ENCODE measurements at places on chromosomes 6 and 20.

DNA sequence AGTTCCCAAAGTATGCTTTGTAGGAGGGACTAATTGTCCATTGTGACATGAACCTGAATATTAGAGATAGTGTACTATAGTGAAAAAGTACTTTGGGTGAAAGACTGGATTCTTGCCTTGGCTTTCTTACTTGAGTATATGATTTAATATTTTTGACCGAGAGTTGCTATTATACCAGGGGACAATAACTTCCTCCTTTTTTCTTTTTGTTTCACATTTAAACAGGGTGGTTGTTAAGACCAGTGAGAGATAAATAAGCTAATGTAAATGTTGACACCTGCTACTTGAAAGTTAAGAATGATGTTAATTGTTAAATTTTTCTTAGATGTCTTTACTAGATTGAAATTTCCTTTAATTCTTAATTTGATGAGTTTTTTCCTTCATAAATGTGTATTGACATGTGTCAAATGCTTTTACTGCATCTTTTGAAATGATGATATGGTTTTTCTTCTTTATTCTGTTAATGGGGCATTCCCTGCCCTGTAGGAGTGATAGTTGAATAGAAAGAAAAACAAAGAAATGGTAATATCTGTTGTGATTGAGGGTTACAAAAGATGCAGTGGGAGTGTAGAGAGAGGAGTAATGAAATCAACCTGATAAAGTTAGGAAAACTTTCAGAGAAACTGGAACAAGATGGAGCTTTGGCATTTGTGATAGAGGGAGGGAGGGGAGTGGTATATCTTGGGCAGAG is 48.4 kb downstream of the ZFAND3 start:
- DNase-seq, result no peak

DNA sequence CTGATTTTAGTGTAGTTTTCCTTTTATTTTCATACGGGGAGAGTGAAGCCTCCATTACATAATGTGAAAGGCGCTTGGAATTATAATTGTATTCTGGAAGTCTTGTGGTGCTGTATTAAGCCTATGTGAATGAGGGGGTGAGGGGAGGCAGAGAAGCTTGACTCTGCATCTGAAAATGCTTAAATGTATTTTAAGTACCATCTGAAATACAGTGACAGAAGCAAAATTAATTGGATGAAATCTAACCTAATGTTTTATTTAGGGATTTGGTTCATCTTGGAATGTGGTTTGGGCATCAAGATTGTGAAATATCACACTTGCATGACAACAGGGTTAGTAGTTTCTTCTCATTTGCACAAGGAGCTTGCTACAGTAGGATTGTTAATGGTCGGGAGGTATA is 41.2 kb downstream of the TMEM200A start:
- no peak for DNase-seq

- DNase-seq, result no peak
Observed at GRCh38 chr6:161130541-161130940, 139.0 kb downstream of the MAP3K4 start.

DNA sequence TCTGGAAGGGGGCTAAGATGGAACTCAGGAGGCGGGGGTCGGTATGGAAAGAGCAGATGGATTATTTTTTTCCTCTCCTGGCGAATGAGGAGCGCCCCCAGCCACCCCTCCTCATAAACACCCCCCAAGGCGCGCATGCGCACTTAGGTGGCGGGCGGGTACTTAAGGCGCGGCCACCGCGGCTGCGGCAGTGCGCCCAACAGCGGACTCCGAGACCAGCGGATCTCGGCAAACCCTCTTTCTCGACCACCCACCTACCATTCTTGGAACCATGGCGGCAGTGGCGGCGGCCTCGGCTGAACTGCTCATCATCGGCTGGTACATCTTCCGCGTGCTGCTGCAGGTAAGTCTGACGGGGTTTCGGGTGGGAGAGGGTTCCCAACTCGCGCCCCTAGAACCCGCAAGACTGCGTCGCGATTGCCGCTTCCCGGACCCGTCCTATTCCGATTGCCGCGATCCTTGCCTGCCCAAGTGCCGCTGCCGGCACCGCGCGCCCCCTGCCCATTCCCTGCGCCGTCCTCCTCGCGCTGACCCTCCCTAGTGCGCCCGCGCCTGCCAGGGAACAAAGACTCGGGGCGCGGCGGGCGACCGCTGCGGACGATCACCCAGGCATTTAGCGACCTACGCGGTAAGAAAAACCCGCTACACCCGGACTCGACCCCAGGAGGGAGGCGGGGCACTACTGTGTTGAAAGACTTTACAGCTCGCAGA is at the start of gene NNAT:
NNAT (plus strand) TSS at position 190 of the 711 bp plus-strand sequence; CDS start at position 272, 82 bp downstream.
- no peak for DNase-seq

DNA sequence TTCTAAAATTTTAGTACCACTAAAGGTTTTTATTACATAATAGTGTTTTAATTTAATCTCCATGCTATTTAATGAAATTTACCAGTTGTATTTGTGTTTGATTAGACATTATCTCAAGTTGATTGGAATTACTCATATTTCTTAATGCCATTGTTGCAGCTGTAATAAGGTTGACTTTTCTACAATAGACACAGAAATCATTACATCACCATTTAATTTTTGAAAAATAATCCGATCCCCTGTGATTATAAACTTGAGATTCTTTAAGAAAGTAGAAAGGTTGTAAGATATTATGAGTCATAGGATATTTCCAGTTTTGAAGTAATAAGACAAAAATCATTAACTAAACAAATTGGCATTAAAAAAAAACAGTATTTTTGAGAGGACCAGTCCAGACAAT is 161.4 kb downstream of the PRL start:
- no peak for DNase-seq

GRCh38 chr6:32742374-32742773 is 1.2 kb downstream of the HLA-DQA2 start:
- DNase-seq, result no peak

- DNase-seq, result no peak
Observed at GRCh38 chr6:46773201-46773855, 19.9 kb upstream of the MEP1A start.

- DNase-seq, result no peak
Observed at GRCh38 chr6:74114428-74114827, 418.4 kb downstream of the CD109 start.

DNA sequence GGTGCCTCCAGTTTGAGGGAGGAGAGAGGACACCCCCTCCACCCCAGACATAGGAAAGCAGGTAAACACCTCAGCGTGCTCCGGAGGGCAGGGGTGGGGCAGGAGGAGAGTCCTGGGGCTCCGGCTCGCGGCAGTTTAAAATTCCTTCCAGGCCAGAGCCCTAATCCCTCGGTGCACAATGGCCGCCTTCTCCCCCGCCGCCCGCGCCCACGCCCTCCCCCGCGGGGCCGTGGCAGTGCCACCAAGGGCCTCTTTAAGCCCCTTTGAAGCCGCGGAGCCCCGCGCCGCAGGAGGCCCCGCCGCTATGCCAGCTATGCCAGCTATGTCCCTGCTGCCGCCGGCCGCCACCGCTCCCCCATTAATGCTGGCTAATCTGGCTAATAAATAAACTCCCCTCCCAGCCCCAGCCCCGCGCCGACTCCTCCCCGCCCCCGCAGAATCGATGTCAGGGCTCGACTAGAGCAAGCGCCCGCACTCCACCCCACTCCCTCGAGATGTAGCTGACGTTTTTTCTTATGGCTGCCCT is 125.1 kb downstream of the MRPL14 start:
- DNase-seq, result peak; percentile 39

DNA sequence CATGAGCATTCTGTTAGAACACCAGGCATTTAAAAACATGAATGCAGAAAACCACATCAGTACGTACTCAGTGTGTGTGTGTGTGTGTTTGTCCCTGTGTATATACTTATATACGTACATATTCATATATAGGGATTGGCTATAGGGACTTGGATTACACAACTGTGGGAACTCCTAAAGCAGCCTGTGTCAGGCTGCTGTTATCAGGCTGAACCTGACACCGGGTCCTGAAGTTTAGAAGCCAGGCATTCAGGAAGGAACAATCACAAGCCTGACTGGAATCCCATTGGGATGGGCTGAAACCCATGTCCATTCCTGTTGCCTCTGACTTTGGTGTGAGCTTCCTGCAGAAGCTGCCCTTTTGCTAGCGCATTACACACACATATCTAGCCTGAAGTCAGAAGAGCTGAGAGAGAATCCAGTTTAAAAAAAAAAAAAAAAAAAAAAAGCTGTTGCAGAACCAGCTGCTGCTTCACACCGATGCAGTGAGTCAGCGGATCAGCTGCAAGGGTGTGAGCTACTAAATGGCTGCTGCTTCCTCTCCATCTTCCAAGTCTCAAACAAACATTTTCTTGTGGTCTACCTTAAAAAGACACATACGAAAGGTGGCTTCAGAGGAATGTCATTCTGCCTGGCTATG is 348.1 kb downstream of the THBS2 start:
- DNase-seq, result no peak

DNA sequence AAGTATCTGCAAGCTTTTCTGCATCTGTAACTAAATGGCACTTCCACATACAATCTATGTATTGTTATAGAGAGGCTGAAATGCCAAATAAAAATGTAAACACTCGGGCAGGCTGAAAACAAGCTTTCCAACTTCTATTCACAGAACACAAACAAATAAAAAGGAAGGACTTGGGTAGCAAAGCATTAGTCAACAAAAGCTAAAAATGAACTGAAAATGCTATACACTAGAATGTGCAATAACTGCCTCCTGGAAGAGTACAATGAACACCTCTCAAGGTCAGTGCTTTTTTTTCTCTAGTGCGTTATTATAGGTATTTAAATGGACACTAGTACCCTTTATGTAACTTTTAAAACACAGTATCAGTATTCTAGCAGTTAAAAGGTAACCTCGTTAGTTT is 31.4 kb downstream of the STK38 start:
- DNase-seq, result no peak

GRCh38 chr6:152846825-152847224 is 96.2 kb downstream of the VIP start:
- no peak for DNase-seq

- no peak for DNase-seq
Observed at GRCh38 chr6:31152781-31153180, 4.8 kb downstream of the CCHCR1 start.

GRCh38 chr6:40116832-40117231 is 182.6 kb upstream of the MOCS1 start:
- no peak for DNase-seq

DNA sequence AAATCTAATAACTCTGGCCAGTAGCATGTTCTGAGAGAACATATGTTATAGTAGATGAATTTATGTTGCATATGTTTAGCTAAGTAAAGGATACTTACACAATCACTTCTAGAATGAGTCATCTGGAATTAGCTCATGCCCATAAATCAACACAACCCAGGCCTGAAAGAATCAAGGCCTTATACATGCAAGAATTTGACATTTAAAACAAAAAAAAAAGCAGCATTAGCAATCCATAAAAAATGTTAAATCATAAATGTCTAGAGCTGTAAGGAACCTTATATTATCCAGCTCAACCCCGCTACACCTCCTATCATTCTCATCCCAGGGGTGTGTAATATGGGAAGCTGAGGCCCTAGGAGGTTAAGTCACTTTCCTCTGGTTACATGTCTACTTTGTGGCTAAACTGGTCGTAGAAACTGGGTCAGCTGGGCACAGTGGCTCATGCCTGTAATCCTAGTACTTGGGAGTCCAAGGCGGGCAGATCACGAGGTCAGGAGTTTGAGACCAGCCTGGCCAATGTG is 105.2 kb upstream of the CARMIL1 start:
- DNase-seq, result peak; percentile 60

DNA sequence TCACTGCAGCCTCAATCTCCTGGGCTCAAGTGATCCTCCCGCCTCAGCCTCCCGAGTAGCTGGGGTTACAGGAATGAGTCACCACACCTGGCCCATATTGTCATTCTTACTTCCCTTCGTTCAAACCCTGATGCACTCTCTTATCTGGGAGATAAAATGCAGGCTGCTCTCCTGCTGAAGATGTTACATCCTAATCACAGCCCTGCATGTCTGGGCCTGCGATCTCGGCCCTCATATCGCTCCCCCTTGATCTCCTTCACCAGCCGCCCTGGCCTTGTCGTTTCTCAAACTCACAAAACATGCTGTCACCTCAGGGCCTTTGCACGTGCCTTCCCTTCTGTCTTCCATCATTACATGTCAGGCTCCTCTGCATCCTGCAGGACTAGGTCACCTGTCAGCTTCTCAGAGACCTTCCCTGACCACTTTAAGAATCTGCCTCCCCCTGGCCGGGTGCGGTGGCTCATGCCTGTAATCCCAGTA is 8.8 kb upstream of the C20orf203 start:
- no peak for DNase-seq

- DNase-seq, result no peak
Observed at GRCh38 chr6:1230689-1231605, 81.0 kb upstream of the FOXQ1 start.

GRCh38 chr6:33961691-33962090 is 157.9 kb upstream of the MLN start:
- DNase-seq, result no peak

DNA sequence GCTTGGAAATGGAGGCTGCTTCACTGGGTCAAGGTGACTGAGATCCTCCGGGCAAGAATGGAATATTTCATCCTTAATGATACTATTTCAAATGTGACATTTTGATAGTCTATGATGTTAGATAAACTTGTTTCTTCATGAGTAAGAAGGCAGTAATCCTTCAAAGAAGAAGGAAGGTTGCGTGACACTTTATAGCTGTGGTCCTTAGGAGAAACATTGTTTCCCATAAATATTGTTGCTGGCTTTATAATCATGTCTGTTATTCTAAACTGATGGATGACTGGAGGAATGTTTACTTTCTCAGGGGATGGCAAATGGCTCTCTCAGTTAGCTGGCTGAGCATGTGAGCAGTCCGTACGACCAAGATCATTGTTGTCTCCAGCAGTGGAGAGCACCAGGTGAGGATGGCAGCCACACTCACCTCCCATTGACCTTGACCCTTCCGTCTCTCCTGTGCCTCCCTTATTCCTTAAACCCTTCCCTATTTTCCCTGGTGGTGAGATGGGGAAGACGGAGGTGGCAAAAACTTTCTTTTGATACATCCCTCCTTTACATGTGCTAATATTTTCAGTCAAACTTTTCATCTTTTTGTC is 171.2 kb upstream of the OLIG3 start:
- DNase-seq, result no peak

DNA sequence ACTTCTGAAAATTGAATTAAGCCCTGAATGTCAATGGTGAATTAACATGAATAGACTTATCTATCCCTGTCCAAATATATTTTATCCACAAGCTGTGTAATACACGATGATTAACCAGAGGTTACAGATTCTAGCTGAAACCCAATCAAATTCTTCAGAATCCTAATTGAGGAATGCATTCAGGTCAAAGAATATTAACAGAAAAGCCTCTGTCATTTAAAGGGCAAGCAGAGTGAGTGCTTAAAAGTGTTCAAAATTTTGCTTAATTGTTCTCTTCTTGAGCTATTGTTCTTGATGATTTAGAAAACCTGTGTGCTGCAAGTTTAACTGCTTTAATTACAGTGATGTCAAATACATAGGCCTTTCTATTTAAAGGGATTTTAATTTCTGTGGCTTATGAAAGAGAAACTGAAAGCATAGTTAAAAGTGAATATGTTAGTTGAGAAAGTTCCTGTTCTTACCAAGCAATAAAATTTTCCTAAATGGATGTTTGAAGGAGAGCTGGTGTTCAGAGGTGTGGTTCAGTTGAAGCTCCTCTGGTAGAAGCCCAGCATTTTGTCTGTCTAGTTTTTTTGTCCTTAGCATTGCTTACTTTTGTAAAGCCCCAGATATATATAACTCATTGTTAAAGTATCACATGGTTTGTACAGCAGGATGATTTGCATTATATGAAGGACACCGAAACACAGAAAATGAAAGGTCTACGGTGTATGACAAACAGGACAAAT is 466.3 kb upstream of the PLCB4 start:
- peak; percentile 15 for DNase-seq

GRCh38 chr6:166008441-166009369 is 158.9 kb downstream of the TBXT start:
- DNase-seq, result peak; percentile 43
